ENCODE measurements at places on chromosomes 4 and X.

GRCh38 chr4:2390146-2390545, 28.3 kb downstream of the ZFYVE28 start:
- DNase-seq: no peak

- DNase-seq: no peak
These were observed 41.6 kb upstream of the CXorf38 start for GRCh38 chrX:40688929-40689328.

- no peak for DNase-seq
These were observed 38.4 kb upstream of the FAM9B start for GRCh38 chrX:9072281-9072680.

DNA sequence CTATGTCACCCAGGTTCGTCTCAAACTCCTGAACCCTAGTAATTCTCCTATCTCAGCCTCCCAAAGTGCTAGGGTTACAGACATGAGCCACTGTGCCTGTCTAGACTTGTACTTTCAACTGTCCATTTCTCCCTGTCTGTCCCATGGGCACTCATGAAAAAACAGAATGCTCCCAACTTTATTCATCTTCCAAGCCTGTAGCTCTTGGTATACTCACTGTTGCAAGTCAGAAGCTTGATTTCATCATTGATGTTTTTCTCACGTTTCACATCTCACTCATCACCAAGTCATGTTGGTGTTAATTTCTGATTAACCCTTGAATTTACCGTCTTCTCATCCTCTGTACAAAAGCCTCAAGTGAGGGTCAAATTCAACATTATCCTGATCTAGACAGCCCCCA, 7.3 kb upstream of the SRP72 start:
- DNase-seq: no peak

- DNase-seq: no peak
These were observed 472.3 kb downstream of the GRID2 start for GRCh38 chr4:92776080-92776479.

- no peak for DNase-seq
These were observed 11.7 kb upstream of the STATH start for GRCh38 chr4:69984030-69984443.

DNA sequence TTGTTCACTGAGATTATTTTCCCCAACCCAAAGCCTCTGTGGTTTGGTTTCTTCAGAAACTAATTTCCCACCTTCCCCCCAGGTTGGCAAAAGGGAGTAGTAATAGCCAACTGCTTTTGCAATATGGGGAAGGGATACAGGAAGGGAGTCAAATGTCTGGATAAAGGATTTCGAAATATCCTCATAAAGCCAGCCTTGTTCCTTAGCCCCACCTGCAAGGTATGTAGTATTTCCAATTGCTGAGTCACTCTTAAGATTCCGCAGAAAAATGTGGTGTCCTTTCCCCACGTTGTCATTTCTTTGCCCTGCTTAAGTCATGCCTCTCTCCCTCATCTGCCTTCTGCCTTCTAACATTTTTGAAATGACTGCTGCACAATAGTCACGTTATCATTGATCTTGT, 138.8 kb upstream of the DCAF8L1 start:
- no peak for DNase-seq

- DNase-seq: no peak
These were observed 1032.8 kb downstream of the STPG2 start for GRCh38 chr4:97110506-97110905.

DNA sequence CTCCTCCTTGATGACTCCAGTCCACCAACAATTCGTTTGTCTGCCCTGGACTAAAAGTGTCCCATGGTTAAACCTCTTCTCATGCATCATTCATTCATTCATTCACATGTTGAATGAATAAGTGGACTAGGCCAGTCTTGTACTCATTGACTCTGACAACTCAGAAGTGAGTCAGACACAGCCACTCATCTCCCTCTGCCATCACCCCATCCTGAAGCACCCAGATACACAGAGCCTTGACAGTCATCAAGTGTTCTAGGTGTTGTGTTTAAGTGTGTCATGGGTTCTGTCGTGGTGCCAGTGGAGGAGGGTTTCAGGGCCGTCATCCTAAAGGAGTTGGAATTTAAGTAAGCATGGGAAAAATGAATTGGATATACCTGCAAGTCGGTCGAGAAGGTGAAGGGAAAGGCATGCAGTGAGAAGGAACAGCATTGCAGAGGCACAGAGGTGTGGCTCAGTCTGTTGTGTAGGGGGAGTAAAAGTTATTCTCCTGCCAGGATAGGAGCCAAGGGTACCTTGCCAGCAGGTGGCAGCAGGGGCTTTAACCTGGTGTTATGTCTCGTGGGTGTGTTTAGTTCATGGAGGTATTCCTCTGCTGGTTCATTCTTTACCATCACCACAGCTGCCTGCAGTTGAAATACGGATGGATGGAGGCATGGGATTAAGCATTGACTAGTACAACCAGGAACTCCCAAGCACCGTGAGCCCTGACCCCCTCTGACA, 18.3 kb downstream of the MAGED2 start:
- DNase-seq: peak; percentile 1

- DNase-seq: no peak
These were observed 5.3 kb downstream of the CWH43 start for GRCh38 chr4:48991357-48991756.

GRCh38 chrX:38175139-38175538, 45.5 kb downstream of the SRPX start:
- DNase-seq: no peak

DNA sequence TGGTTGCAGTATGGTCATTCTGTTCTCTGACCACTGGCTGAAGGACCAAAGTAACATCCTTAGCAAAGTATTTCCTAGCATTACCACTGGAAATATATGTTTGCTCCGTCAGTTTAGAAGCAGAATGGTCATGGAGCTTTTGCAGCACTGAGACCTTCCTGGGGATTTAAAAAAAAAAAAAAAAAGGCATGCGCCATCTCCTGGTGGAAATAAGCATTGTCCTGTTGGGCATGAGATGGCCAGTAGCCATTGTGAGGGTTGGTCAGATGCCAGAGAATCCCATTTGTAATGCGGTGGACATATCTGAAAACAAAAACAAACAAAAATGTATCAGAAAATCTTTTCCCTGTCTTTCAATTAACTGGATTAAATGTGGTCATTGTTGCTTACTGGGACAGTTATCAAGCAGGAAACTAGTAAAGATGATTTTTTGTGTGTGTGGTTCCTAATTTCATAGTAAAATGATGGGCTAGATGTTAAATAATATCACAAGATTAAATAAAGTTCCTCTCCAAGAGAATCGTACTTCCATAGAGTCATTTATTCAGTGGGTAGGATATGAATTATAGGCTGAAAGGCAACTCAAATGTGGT, 139.6 kb downstream of the SOWAHB start:
- no peak for DNase-seq

DNA sequence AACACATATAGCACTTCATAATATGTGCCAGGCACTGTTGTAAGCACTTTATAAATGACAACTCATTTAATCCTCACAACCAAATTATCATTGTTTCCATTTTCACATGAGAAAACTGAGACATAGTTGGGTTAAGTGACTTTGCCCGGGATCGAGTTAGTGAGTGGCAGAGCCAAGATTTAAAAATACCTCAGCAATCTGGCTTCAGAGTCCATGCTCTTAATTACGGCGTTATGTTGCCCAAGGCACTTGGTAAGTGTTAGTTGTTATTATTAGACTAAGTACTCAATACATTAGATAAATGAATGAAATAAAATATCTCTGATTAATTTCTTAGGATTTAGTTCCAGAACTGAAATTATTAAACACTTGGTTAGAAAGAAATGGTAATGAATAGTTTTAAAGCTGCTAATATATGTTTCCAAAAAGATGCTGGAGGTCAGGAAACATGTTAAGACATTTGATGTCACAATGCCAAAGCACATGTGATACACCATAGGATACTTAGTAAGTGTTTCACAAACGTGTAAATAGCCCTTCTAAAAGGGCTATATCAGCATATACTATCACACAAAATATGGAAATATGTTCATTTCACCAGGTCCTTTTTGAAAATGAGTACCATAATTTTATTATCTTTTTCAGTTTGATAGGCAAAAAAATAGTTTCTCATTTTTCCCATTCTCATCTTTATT, 301.9 kb downstream of the GPAT3 start:
- no peak for DNase-seq

DNA sequence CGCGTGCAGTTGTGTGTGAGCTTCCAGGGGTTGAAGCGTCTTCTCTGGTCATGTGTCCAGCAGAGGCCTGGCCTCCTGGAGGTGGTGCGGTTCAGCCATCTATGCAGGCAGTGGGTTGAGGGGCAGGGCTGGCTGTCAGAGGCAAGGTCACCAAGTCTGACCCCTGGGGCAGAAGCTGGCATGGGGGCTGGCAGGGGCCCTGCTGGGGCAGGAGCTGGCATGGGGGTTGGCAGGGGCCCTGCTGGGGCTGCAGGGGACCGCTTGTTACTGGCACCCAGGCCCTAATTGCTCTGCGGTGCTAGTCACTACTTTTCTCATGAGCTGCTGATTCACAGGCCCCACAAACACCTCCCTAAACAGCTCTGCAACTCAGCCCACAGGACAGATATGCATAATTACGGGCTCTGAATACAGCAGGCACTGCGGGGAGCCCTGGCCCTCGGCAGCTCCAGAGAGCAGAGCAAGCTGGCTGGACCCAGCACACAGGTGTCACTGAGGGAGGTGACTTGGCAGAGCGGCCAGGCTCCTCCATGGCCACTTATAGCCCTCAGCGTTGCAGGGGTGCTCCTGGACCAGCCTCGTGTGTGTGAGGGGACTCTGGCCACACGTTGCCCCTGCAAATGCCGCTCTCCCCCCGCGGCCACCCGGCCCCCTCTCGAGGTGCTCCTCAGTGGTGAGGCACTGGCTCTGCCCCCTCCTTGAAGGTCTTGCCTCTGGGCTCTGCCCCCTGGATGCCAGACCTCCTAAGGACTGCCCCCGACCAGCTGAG, 32.7 kb downstream of the CPLX1 start:
- DNase-seq: no peak

DNA sequence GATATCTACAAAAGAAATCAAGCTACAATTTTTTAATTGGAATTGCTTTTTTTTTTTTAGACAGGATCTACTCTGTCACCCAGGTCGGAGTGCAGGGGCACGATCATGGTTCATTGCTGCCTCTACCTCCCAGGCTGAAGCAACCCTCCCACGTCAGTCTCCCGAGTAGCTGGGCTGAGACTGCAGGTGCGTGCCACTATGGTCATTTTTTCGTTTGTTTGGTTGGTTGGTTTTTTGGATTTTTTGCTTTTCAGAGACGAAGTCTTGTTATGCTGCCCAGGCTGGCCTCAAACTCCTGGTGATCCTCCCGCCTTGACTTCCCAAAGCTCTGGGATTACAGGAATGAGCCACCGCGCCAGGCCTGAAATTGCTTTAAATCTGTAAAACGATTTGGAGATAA, 15.6 kb downstream of the RGN start:
- no peak for DNase-seq

- DNase-seq: no peak
These were observed 20.3 kb downstream of the KLF3 start for GRCh38 chr4:38684271-38684670.

DNA sequence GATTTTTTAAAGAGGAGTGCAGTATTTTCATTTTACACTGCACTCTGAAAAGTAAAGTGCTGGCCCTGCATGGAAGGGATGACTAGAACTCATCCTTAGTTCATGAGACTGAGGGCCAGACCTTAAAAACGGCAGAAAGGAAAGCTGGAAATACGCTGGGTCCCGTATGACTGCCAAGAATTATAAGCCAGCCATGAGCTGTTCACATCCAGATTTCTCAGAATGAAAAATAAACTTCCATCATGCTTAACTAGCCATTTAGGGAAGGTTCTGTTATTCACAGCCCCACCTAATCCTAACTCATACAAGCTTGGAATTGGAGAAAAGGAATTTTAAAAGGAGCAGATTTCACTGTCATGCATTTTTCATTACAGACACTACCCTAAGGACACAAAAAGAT, 894.4 kb downstream of the FAT4 start:
- DNase-seq: no peak

GRCh38 chr4:106126062-106126461, 189.9 kb downstream of the TBCK start:
- DNase-seq: no peak

DNA sequence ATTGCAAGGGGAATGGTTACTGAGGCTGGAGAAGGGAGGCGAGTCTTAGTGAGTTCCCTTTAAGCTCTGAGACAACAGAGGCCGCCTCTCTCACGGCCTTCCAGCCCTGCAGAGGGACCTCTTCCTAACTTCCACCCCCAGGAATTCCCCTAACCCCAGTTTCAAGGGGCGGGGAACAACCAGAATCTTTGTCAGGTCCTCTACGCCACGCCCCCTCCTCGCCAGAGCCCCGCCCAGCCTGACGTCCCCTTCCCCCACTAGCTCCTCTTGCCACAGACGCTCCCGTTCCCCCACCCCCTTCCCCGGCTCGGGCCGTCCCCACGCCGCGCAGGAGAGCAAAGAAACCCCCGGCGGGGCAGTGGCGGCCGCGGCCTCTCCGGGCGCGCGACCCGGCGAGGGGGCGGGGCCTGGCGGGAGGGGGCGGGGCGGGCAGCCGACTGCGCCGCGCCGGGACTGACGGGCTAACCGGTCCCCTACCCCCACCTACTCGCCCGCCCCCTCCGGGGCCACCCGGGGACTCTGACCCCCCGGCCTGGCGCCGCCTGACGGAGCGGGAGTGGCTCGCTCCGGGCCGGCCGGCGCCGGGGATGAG, 12.3 kb upstream of the TMEM156 start:
- DNase-seq: peak; percentile 93

DNA sequence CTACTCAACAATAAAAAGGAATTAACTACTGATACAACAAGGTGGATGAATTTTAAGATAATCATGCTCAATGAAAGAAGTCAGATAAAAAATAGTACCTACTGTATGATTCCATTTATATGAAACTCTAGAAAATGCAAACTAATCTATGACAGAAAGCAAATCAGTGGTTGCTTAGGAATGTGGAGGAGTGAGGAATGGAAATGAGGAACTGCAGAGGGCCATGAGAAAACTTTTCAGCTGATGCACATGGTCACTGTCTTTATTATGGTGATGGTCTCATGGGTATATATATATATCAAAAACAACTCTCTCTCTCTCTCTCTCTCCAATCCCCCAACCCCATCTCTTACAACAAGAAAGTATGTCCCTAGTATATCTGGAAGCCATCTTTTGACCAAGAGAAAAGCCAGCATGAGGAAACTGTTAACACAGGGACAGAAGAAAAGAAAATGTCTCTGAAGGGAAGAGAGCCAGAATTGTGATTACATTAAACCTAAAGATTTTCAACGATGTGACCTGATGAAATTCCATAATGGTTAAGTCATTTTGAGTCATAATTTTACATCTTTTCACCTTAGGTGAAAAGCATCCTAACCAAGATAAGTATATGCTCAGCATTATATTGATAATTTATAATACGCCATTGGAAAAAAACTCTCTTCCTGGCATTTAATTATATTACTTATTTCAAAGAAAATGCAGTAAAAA, 8.5 kb upstream of the NFKB1 start:
- no peak for DNase-seq

DNA sequence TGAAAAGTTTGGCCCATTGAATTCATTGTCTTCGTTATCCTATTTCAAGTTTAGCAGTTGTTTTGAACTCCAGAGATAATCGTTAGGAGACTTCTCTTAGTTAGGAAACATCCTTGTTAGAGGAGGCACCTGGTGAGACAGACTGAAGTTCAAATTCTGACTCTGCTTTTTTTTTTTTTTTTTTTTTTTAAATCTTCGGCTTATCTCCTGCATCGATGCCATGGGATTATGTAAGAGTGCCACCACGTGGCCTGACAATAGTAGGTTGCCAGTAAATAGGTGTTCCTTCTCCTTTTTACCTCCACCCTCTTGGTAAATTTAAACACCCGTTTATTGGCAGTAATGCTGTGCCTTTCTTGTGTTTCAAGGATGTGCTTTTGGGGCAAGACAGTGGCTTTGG, 149.3 kb downstream of the SOWAHB start:
- no peak for DNase-seq

Measured in activated T-cell treated with anti-CD3 and anti-CD28 coated beads for 48 hours (primary cell).